Activated T-helper 2 cell treated with anti-CD3 and anti-CD28 coated beads, Interferon-gamma antibody, Interleukin-2, Interleukin-4, amounts not matched to agents 10 μg/mL and 5 μg/mL and 100 μg/mL, durations not matched to agents 14 hours and 24 hours and 36 hours (primary cell): ENCODE measurements at places on chromosomes 6 and 20. TPM values are rescaled to one million over a fixed set of nuclear protein-coding genes. Genes with fewer than 3 reads are reported as not detected.

Gene PABPC1L
- 83.6 and 94.1 TPM in 2 replicates for total RNA-seq

Gene CRIP3
- 0.34 and 0.75 TPM in 2 replicates for total RNA-seq

Gene MUCL3
- total RNA-seq = not detected in 2 replicates

Gene CYB5R4
- total RNA-seq = 28.9 and 29.9 TPM in 2 replicates

Gene GSTA2
- not detected in 2 replicates for total RNA-seq

Gene NMBR
- total RNA-seq = not detected in 2 replicates

Gene RBM38
- 88.9 and 89.5 TPM in 2 replicates for total RNA-seq

Gene IL17A
- 0.18 TPM in 1 of 2 replicates, not detected in the other for total RNA-seq

Gene TFAP2D
- total RNA-seq = not detected in 2 replicates

DNA sequence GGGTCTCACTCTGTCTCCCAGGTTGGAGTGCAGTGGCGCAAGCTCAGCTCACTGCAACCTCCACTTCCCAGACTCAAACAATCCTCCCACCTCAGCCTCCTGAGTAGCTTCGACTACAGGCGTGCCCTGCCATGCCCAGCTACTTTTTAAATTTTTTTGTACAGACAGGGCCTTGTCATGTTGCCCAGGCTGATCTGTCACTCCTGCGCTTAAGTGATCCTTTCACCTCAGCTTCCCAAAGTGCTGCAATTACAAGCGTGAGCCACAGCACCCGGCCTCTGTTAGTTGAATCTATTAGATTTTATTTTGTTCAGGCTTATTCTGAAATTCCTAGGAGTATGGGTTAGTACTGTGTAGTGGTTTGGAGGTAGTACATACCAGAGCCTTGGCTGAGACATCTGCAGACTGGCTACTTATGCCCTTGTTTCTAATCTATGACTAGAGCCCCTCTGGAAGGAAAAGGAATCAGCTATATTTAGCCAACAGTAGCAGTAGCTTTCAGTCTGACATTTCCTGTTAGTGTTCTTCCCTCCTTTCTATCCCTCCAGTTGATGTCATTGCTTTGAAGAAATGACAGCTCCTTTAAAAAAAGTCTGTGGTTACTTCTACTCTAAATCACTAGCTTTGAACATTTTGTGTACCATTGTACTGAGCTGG, 74.4 kb downstream of the ITCH start:
- no peak for DNase-seq
- peak overlapping the region; percentile 12 for H3K27ac ChIP-seq
- H3K36me3 ChIP-seq = peaks cover 39% of the 10 kb centered on the region
- no peaks in the 10 kb centered on the region for H3K27me3 ChIP-seq
- peaks cover 13% of the 10 kb centered on the region for H3K4me1 ChIP-seq

GRCh38 chr20:51531141-51531710, 11.3 kb downstream of the NFATC2 start:
- H3K27ac ChIP-seq = peak overlapping the region; percentile 99
- peaks cover 84% of the 10 kb centered on the region for H3K4me1 ChIP-seq
- peak overlapping the region; percentile 82 for H3K4me3 ChIP-seq
- H3K36me3 ChIP-seq = peaks cover 69% of the 10 kb centered on the region
- no peaks in the 10 kb centered on the region for H3K27me3 ChIP-seq

- no peak overlapping the region for H3K4me3 ChIP-seq
- DNase-seq = no peak
- H3K4me1 ChIP-seq = no peaks in the 10 kb centered on the region
These were observed 914 bp downstream of the TREM2 start for GRCh38 chr6:41161851-41162552.

- no peaks in the 10 kb centered on the region for H3K36me3 ChIP-seq
- H3K4me3 ChIP-seq = no peak overlapping the region
- no peaks in the 10 kb centered on the region for H3K4me1 ChIP-seq
- no peaks in the 10 kb centered on the region for H3K27me3 ChIP-seq
These were observed 875.4 kb upstream of the MAP3K7 start for GRCh38 chr6:91462241-91462640.

GRCh38 chr20:63795178-63795830, 35.8 kb downstream of the ZBTB46 start:
- H3K27ac ChIP-seq = no peak overlapping the region
- H3K27me3 ChIP-seq = peaks cover 15% of the 10 kb centered on the region
- H3K4me3 ChIP-seq = no peak overlapping the region
- DNase-seq = no peak
- no peaks in the 10 kb centered on the region for H3K4me1 ChIP-seq
- no peaks in the 10 kb centered on the region for H3K36me3 ChIP-seq

GRCh38 chr6:11810039-11810541, 31.5 kb upstream of the ADTRP start:
- H3K4me3 ChIP-seq = no peak overlapping the region
- peaks cover 7% of the 10 kb centered on the region for H3K4me1 ChIP-seq
- no peak overlapping the region for H3K27ac ChIP-seq
- no peaks in the 10 kb centered on the region for H3K27me3 ChIP-seq
- no peaks in the 10 kb centered on the region for H3K36me3 ChIP-seq

DNA sequence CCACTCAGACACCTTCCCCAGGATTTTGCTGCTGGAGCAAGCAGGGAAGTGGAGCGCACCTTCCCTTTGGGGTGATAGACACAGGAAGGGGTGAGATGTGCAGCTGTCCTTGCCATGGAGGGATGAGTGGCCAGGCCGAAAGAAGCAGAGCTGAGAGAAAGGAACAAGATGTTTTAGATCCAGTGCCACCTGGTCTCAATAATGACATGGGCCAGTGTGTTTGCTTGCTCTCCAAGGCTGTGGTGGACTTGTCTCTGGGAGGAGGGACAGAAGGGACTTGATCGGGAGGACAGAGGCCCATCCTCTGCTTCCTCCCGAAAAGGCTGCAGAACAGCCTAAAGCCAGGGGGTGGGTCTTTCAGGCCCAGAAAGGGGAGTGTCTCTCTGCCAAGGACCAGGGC, 61.7 kb upstream of the CCDC167 start:
- DNase-seq = no peak
- H3K27me3 ChIP-seq = peaks cover 39% of the 10 kb centered on the region
- H3K4me1 ChIP-seq = peaks cover 7% of the 10 kb centered on the region

DNA sequence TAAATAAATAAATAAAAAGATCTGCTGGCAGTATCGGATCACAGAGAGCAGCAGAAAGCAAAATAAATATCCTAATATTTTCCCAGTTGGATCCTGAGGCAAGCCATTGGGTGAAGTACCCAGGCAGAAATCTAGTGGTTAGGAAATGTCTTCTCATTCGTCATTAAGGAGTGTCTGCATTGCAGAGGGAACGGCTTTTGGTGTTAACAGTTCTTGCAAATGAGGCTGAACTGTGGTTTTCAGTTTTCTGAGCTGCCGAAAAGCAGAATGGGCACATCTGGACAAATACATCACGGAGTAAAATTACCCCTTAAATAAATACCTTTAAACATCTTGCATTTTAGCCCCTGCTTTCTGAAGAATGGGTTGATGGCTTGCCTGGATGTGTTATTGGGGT, 82.3 kb upstream of the MPC1 start:
- no peaks in the 10 kb centered on the region for H3K27me3 ChIP-seq
- H3K4me3 ChIP-seq = no peak overlapping the region
- H3K4me1 ChIP-seq = no peaks in the 10 kb centered on the region
- no peaks in the 10 kb centered on the region for H3K36me3 ChIP-seq
- no peak overlapping the region for H3K27ac ChIP-seq

DNA sequence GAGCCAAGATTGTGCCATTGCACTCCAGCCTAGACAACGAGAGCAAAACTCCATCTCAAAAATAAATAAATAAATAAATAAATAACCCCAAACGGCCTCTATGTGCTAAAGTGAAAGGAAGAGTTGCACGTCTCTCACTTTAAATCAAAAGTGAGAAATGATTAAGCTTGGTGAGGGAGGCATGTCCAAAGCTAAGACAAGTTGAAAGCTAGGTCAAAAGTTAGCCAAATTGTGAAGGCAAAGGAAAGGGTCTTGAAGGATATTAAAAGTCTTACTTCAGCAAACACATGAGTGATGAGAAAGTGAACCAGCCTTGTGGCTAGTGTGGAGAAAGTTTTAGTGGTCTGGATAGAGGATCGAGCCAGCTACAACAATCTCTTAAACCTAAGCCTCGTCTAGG, 14.3 kb downstream of the ZBP1 start:
- no peak overlapping the region for H3K4me3 ChIP-seq
- peaks cover 14% of the 10 kb centered on the region for H3K27me3 ChIP-seq
- no peak overlapping the region for H3K27ac ChIP-seq
- peaks cover 4% of the 10 kb centered on the region for H3K36me3 ChIP-seq

DNA sequence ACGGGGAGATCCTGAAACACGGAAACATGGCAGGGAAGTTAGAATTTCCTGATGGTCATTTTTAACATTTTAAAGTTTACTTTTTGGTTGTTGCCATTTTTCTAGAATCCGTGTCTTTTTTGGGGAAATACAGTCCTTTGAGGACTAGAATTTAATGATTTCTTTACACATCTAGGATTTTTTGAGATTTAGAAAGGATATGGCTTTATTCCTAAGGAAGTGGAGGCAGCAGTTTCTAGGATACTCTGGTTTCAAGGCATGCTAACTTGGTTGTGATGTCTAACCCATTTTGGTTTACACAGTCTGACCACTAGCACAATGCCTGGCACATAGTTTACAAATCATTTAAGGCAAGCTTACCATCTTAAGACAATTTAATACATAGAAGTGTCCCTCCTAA, 1.1 kb upstream of the ZBTB2 start:
- H3K4me1 ChIP-seq = peaks cover 47% of the 10 kb centered on the region
- peak overlapping the region; percentile 95 for H3K27ac ChIP-seq
- H3K27me3 ChIP-seq = no peaks in the 10 kb centered on the region
- DNase-seq = no peak

DNA sequence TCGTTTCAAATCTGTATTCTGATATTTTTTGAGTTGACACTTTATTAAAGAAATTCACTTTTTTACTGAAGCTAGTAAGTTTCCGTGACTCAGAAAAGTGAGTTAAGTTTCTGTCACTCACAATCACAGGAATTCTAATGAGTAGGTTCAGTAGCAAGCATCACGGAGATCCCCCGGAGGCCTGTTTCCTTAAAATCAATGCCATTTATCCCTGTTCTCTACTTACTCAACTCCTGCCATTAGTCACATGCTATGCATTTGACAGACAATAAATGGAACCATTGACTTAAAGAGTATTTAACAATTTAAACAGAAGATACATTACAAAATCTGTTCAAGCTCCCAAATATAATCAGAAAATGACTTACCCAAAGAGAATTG, 9.1 kb downstream of the SLC18B1 start:
- no peak overlapping the region for H3K27ac ChIP-seq
- H3K27me3 ChIP-seq = no peaks in the 10 kb centered on the region
- no peak overlapping the region for H3K4me3 ChIP-seq
- H3K4me1 ChIP-seq = peaks cover 8% of the 10 kb centered on the region
- peaks cover 3% of the 10 kb centered on the region for H3K36me3 ChIP-seq
- no peak for DNase-seq

DNA sequence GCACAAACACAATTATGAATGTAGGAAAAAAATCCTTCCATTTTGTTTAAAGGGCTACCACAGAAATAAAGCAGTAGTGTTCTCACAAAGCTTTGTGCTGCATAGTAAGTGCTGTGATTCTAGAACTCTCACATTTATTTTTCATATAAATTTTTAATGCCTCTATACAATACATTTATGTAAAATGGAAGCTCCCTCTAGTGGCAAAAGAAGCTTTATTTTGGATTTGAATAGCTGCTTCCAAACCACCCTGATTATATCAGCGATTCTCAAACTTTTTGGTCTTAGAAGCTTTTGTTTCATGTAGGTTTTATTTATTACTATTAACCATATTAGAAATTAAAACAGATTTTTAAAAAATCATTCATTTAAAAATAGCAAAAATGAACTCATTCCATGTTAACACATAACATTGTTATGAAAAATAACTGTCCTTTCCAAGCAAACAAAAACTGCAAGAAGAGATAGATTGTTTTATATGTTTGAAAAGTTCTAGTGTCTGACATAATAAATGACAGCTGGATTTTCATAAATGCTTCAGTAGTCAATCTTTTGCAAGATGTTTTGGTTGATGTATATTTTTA, 38.4 kb downstream of the HS3ST5 start:
- H3K4me3 ChIP-seq = no peak overlapping the region
- H3K36me3 ChIP-seq = no peaks in the 10 kb centered on the region
- H3K4me1 ChIP-seq = no peaks in the 10 kb centered on the region
- H3K27me3 ChIP-seq = no peaks in the 10 kb centered on the region
- H3K27ac ChIP-seq = no peak overlapping the region
- DNase-seq = no peak

DNA sequence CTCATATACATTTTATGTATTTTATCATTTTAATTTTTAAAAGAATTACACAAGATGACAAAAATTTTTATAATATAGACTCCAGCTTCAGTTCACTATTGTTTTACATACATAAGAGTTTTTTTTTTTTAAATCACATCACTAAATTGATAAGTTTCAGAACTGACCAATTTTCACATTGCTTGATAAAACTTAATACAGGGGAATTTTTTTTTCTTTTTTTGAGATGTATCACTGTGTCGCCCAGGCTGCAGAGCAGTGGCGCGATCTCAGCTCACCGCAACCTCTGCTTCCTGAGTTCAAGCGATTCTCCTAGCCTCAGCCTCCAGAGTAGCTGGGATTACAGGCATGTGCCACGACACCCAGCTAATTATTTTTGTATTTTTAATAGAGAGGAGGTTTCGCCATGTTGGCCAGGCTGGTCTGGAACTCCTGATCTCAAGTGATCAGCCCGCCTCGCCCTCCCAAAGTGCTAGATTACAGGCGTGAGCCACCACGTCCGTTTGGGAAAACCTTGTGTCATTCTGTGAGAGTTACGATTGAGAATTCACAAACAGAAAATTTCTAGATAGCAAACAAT, 36.6 kb upstream of the BTN3A2 start:
- H3K27me3 ChIP-seq = peaks cover 16% of the 10 kb centered on the region
- peaks cover 52% of the 10 kb centered on the region for H3K4me1 ChIP-seq
- no peak overlapping the region for H3K27ac ChIP-seq
- DNase-seq = no peak

- no peak overlapping the region for H3K27ac ChIP-seq
- H3K27me3 ChIP-seq = no peaks in the 10 kb centered on the region
- no peak for DNase-seq
- no peaks in the 10 kb centered on the region for H3K4me1 ChIP-seq
- H3K36me3 ChIP-seq = no peaks in the 10 kb centered on the region
- no peak overlapping the region for H3K4me3 ChIP-seq
These were observed 11.1 kb upstream of the SERINC1 start for GRCh38 chr6:122482750-122483080.

- peaks cover 26% of the 10 kb centered on the region for H3K4me1 ChIP-seq
- H3K4me3 ChIP-seq = no peak overlapping the region
- H3K27me3 ChIP-seq = no peaks in the 10 kb centered on the region
- DNase-seq = no peak
These were observed 155.2 kb upstream of the PTPN1 start for GRCh38 chr20:50354721-50355589.

GRCh38 chr6:3372184-3372846, 84.5 kb downstream of the SLC22A23 start:
- DNase-seq = no peak
- no peak overlapping the region for H3K27ac ChIP-seq
- no peak overlapping the region for H3K4me3 ChIP-seq
- H3K4me1 ChIP-seq = peaks cover 17% of the 10 kb centered on the region
- no peaks in the 10 kb centered on the region for H3K36me3 ChIP-seq

GRCh38 chr6:79077715-79078074, 359 bp downstream of the PHIP start:
- no peak for DNase-seq
- peaks cover 13% of the 10 kb centered on the region for H3K27me3 ChIP-seq
- H3K4me3 ChIP-seq = peak overlapping the region; percentile 90
- H3K27ac ChIP-seq = peak overlapping the region; percentile 97
- peaks cover 24% of the 10 kb centered on the region for H3K36me3 ChIP-seq

GRCh38 chr6:6243846-6244245, 76.6 kb downstream of the F13A1 start:
- no peaks in the 10 kb centered on the region for H3K4me1 ChIP-seq
- peaks cover 1% of the 10 kb centered on the region for H3K27me3 ChIP-seq
- H3K4me3 ChIP-seq = no peak overlapping the region
- no peaks in the 10 kb centered on the region for H3K36me3 ChIP-seq
- DNase-seq = no peak
- H3K27ac ChIP-seq = no peak overlapping the region
